Stimulated activated naive CD4-positive, alpha-beta T cell (primary cell): ENCODE measurements at places on chromosomes 2 and 18.
A peak's percentile ranks its signal among the peaks of the same experiment; 100 is the strongest.

DNA sequence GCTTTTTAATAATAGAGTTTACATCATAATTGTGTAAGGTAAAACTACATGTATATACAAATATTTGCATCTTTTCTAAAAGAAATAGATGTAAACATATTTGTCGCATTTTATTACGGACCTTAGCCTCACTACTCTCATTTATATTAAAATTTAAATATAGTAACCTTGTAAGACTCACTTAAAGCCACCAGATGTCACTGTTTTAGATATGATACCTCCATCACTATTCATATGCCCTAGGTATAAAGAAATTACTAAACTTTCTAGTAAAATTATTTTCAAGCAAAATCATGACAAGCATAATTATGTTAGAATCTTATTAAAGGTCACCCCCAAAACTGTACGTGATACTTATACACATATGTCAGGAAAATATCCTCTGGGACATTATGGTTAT, 674.3 kb upstream of the REG3G start:
- no peak for DNase-seq

DNA sequence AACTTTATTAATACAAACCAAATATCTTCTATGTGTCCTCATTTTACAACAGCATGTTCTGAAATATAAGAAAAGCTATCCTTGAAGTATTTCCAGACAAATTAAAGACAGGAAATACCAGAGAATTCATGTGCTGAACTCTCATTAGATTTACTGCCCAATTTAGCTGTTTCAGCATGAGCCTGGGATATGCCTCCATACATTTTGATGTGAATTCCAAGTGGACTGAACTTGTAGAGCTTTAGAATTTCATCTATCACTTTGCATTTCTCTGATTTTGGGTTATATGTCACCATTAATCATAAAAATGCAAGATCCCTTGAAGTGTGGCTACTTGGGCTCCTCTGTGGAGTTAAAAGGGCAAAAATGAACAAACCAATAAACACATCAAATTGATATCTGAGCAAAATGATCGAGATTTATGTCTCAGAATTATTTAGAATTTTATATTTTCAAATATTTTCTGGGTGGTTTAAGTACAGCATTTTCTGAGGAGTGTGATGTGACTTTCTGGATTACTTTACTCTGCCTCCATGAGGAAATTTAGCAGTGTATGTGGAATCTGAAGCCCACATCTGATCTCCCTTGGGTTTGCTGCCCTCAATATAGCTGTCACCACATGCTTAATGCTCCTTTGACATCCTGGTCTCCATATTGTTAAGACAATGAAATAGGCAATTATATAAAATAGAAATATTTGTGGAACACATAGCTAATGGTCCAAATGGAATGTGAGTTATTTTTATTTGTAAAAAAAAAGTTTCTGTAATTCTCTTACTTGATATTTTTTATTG, 206.6 kb upstream of the RBMS1 start:
- no peak for DNase-seq

- no peak for DNase-seq
Measured at GRCh38 chr2:141468761-141469160, 662.1 kb downstream of the LRP1B start.

DNA sequence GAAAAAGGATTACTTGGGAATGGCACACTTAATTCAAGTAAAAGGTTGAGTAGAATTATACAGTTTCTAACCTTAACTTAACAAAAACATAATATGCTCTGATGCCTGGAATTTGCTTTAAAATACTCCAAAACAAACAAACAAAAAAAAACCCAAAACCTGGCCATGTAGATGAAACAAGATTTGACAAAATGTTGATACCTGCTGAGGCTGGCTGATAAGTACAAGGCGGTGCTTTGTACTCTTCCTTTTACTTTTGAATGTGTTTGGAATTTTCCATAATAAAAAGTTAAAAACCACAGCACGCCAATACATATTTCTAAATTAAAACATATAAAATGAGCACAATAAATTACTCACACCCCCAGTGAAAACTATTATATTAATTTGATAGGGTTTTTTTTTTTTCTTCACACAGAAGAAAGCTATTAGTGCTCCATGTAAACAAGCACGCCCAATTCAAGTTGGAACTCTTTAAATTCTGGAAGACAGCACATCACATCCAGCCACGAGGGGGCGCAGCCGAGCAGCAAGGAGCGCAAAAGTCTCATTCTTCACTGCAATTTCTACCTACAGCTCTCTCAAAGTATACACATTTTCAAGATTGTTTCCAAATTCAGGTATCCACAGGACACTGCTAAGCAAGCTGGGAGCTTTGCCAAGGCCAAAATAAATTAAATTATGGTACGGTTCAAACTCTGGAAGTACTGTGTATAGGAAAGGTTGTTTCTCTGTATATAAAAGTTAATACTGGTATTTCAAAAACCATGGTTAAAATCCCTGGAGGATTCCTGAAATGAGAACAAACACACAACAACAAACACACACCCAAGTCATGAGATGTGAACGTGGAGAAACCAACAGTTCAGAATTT, 7.5 kb downstream of the SERTAD2 start:
- peak; percentile 55 for DNase-seq

DNA sequence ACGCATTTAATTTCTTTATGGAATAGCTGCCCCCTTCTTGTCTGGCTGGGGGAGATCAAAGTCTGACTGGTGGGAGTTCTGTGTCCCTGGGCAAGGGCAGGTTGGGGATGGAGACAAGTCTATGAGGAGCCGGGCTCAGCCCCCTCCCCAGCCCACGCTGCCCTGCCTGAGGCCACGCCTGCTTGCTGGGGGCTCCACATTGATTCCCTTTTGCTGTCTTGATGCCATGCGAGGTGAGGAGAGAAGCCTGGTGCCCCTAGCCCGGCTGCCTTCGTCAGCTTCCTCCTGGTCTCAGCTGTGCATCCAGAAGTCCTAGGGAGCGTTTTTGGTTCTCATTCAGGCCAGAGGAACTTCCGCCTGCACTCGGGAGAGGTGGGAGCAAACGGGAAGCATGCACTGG, 247.9 kb downstream of the NDUFA10 start:
- DNase-seq, result no peak

DNA sequence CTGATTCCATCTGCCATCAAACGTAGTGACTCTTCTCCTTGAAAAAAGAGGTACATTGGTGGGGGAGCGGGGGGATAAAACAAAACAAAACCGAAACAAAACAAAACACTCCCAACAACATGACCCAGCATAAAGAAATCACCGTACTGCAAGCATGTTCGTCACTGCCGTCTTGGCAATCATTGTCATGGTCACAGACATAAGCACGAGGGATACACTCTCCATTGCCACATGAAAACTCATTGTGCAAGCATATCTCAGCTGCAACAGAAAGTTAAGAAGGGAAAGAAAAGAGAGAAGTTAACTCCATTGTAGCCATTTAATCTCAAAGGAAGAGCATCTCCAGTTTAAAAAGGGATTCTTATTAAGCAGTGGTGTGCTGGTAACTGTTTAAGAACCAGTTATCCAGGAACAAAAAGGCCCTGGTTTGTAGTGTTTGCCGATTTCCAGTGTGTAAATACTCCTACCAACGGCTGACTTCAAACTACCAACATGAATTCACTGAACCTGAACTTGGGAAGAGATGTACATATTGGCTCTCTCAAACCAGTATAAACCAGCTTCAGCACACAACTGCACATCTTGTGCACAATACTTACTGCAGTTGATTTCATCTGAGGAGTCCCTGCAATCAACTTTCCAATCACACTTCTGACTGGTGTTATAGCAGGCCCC, 68.2 kb downstream of the LRP2 start:
- DNase-seq, result no peak

DNA sequence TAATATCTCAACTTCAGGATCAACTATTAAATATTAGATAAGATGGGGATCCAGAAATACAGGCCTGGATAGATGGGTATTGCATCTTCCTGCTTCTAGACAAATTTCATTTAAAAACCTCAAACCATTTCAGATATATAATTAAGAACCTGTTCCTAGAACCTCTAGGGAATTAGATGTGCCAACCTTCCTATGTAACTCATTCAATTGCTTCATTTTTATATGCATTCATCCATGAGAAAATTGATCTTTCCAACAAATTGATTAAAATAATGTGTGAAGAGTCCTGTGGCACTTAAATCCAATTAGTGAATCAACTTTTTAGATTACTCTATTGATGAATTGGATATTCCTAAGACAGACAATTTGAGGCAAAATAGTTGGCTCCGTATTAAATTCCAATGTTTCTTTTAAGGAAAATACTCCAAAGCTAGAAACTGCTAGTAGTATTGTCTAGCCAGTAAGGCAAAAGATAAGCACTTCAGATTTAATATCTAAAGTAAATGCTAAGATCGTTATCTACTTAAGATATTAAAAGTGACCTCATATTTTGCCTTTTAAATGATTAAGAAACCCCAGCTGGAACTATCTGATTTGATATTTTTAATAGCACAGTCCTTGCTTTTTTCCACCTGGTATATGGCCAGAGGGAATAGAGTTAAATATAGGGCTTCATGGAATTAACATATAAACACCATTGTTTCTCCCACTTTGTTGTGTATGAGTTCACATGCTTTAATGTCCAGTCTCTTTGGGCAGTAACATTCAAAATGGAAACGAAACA, 35.8 kb downstream of the DARS1 start:
- no peak for DNase-seq

- no peak for DNase-seq
Measured at GRCh38 chr2:119106301-119106897, 52.2 kb downstream of the C1QL2 start.

DNA sequence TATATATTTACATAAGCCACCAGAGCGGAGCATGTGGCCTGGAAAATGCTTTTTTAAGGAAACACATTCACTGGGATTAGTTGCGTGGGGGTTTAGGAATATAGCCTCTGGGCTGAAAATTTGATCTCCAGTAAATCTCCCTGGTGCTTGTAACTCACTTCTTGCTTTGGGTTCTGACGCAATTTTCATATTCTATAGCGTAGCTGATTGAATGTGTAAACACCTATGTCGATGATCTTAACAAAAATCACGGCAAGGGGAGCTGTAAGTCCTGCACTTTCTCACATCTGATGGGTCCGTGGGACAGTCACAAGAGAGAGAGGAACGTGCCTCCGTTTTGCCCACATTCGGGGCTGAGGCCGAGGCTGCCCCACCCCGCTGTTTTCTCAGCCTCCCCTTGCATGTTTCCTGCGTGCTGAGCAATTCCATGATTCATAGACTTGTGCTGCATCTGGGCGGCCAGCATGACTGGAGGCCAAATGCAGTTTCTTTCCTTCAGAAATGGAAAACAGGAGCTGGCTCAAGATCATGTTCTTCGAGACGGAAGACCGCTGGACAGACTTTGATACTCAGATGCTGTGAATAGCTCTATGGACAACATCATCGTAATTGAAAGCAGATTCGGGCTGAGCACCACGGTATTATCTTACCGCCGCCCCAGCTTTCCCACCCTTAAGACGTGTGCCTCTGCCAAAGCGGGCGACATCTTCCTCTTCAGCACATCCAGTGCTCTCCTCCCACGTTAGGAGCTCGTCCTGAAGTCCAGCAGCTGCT, 109.2 kb downstream of the TMEM18 start:
- DNase-seq, result no peak

GRCh38 chr2:224427471-224427870, 25.6 kb upstream of the FAM124B start:
- DNase-seq, result no peak

DNA sequence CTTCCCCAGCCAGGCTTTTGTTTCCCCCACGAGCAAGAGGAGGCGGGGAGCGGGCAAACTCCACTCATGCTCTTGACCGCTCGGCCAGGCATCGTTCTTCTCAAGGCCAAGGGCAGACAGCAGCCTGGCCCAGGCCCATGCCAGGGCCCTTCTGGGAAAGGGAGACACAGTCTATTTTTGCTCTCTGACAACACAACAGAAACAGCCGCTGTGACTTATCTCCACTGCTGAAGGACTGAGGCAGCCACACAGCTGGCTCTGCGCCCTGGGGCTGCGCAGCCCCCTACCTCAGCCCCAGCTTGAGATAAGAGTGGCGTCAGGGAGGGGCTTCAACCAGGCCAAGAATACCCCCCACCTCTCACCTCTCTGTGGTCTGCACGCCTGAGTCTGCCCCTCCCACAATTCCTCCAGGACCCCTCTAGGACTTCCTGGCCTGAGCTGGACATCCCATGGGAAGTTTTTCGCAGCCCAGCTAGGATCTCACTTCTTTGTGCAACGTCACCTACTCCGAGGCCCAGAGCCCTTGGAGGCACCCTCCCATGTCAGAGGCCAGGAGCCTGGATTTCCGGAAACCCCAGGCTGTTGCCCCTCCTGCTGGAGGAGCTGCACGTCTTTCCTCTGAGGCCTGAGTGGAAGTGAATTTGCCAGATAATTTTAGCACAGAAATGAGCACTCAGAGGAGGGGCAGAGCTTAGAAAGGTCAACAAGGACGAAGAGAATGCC, 118.9 kb upstream of the OTOS start:
- DNase-seq, result no peak

- DNase-seq, result no peak
Measured at GRCh38 chr2:1715184-1716013, 28.9 kb downstream of the PXDN start.

- DNase-seq, result no peak
Measured at GRCh38 chr18:77223653-77224052, 26.0 kb upstream of the GALR1 start.

DNA sequence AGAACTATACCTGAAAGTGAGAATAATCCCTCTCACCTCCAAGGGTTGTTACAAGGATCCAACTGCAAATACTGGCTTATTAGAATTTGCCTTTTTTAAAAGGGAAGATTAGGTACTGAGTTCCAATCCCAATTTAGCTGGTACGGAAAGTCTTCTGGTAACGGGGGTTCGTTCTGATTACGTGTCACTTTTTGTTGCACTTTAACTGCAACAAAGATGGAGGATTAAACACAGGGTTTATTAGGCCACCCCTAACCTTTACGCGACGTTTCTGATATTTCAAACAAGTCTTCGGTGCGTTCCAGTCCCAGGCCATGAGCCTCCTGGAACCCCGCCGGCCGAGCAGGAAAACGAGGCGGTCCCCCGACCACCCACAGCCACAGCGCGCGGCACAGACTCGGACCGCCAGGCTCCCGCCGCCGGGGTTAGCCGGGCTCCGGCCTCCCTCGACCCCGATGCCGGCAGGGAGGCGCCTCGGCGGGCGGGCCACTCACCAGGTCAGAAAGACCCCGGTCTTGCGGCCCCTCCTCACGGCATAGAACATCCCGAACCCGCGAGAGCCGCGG, 411 bp downstream of the RNASEH1 start:
- DNase-seq, result no peak

GRCh38 chr2:66987733-66988132, 409.4 kb upstream of the ETAA1 start:
- no peak for DNase-seq

GRCh38 chr18:497688-498087, 2.8 kb downstream of the COLEC12 start:
- no peak for DNase-seq

GRCh38 chr18:79508565-79509535, 113.1 kb downstream of the NFATC1 start:
- DNase-seq, result no peak
